ENCODE measurements at places on chromosomes 11 and 22.
A peak's percentile ranks its signal among the peaks of the same experiment; 100 is the strongest.

GRCh38 chr22:44102121-44102520, 78.0 kb downstream of the PARVB start:
- no peak for DNase-seq

DNA sequence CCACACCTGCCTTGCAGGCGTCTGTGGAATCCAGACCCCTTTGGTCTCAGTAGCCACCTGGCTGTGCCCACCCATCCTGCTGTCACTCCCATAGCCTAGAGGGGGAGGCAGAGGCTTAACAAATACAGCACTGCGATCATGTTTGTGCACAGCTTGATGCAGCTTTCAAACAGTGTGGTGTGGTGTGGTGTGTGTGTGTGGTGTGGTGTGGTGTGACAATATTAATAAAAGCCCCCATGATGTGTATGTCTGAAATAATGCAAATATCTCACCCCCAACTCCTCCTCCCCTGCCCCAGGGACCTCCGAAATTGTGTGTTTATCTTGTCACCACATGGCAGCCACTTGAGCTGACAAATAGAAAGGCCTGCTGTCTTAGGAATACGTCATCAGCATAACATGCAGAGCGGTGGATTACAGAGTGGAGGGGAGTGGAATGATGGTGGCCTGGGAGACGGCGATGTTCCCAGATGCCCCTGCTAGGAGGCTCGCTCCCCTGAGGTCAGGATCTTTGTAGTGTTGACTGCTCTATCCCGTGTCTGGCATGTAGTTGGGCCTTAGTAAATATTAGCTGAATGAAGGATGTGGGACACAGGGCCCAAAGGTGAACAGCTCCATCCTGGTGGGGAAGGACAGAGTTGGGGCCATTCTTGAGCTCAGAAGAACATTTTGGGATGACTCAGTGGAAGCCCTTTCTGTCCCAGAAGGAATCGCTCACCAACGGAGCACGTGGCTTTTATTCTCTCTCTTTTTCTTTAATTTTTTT, 2.8 kb downstream of the PDXP start:
- peak; percentile 90 for DNase-seq

GRCh38 chr22:17775781-17776465, 1.7 kb upstream of the BID start:
- DNase-seq: no peak

DNA sequence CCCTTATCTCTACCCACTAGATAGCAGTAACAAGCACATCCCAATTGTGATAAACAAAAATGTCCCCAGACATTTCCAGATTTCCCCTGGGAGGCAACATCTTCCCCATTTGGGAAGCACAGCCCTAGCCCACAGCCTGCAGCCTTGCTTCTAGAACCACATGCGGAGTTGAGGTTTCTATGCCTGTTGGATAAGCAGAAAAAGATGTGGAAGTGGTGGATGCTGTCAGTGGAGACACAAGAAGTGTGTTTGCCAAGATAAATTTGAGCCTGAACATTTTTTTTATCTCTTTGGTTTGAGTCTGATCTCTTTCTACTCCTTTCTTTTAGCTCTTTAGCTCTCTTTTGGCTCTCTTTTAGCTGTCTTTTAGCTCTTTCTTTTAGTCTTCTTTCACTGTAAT, 884.5 kb downstream of the NTM start:
- DNase-seq: no peak

DNA sequence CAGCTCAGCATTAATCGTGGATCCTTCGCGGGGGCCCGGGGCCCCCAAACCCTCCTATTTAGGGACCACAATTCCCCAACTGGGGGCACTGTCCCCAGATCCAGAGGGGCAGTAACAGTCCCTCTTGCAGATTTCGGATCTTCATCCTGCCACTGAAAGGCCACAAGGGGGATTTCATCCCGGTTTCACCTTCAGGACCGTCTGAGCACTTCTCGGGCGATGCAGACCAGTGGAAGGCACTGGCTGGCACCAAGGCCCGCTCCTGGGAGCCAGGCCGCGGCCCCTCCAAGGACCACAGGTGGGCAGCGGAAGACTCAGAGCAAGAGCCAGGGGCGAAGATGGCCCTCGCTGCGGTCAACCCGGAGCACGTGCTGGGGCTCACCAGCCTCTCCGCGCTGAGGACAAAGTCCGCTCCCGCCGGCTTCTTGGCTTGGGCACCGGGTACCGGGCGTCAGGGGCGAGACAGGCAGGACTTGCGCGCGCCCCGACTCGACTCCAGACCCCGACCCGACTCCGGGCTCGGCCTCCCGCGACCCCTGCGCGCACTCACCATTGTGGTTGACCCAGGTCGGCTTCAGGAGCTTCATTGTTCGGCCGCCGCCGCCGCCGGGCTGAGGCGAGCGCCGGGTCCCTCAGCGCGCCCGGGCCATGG, 517 bp downstream of the HIRA start:
- DNase-seq: peak; percentile 25

- DNase-seq: peak; percentile 95
Measured at GRCh38 chr11:128630367-128631230, 43.2 kb upstream of the ETS1 start.

DNA sequence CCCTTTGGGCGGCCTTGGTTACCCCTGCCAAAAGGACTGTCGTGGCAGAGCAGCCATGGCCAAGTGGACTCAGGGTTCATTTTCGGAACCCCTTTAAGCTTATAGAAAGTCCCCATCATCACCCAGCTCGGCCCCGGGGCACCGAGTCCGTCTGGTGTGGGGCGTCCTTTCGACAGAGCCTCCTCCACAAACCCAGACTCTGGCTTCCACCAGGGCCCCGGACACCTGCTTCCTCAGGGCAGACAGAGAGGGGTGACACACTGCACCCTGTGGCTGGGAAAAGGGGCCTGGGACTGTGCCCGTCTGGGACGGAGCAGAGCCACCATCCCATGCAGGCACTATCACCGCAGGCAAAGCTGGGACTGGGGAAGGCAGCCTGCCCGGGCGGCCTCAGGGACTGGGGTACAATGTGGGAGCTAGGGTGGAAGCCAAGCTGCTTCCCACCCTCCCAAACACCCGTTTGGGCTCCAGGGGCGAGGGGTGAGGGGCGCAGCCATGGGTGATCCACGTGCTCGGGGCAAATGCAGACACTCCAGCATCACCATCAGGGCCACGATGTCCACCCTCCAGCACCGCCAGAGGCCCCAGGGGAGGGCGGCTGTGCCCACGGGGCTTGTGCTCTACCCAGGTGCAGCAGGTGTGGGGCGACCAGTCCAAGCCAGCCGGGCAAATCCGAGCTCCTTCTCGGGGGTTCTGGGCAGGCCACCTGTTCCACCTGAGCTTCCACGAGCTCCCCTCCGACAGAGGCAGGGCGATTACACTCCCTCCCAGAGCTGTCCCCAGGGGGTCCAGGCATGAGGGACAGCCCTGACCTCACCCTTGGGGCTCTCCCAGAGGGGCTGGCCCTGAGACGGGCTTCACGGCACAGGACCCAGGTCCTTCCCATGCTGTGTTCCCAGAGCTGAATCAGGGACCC, 11.7 kb upstream of the MRPL23 start:
- DNase-seq: no peak

DNA sequence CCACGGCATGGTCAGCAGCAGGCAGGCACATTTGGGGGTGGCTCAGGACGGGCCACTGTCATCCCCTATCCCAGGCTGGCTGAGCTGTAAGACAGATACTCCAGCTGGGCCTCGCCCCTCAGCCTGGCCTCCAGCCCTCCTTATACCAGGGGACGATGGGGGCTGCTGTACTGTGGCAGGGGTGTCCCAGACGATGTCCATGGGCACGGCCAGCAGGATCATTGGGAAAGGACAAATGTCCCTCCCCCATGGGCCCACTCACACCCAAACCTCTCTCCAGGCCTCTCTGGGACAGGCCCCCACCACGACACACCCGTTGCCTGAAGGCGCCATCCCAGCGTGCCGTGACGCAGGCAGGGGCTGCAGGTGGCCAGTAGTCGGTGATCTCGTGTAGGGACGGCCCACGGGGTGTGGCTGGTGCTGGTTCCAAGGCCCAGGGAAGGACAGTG, 1.5 kb upstream of the IL17REL start:
- DNase-seq: no peak

DNA sequence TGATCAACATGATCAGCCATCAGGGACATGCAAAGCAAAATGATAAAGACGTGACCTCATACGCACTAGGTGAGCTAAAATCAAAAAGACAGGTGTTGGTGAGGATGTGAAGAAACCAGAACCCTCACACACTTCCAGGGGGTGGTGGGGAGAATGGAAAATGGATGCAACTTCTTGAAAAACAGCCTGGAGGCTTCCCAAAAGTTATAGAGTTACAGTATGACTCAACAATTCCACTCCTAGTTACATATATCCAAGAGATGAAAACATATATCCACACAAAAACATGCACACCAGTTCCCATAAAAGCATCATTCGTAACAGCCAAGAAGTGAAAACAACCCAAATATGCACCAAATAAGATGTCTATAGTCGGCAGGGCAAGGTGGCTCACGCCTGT, 42.1 kb upstream of the APLNR start:
- peak; percentile 49 for DNase-seq

DNA sequence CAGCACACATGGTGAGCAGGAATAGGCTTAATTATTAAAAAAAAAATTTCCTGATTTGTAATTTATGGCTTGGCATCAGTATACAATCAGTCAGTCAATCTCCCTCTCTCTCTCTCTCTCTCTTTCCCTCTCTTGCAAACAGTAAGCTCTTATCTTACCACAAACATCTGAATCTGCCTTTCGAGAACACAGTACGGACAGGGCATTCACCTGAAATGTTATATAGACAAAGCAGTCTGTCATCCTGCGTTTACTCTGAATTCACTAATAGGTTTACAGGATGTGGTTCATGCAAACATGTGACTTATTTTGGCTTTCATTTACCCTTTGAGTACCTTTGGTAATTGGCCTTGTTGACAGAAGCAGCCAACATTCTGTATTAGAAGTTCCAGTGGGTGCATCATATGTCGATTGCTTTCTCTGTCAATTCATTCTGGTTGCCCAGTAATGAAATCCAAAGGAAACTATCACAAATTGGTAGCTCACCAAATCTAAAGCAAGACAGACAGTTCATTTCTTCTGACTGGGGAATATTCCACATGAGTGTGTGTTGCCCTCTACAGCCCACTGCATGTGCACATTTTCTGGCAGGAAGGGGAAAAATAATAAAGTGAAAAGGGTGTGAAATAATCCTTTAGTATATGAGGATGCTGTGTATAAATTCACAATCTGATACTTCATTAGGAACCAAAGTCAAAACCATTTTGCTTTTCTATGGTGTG, 1058.2 kb downstream of the LRRC4C start:
- DNase-seq: no peak

DNA sequence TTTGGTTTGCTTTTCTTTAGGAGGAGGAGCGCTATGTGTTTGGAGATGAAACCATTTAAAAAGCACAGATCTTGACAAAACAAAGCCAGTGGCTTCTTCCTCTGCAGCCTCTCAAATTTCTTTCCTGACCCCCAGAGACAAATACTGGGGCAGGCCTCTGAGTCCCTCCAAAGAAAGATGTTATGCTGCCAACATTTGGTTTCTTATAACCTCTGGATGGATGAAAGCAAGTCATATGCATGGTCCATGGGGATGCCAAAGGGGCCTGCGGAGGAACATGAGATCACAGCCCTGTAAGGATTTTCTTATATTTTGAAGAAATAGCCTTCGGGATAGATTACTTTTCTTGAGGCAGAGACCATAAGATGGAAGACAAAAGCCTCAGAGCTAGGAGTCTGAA, 179.1 kb downstream of the TENM4 start:
- peak; percentile 43 for DNase-seq

DNA sequence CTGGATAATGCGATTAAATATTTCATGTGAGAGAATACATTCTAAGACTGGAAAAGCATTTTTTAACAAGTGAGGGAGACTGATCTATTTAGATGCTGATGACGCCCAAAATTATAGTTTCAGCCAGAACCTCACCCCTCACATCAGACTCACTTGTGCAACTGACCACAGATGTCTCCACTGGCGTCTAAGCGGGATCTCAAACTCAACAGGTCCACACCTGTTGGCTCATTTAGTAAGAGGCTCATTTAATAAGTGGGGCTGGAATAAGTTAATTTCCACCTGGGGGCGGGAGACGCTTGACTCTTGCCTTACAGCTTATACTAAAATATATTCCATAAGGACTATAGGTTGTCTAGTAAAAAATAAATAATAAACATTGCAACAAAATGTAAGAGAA, 47.5 kb downstream of the MORC2 start:
- no peak for DNase-seq

DNA sequence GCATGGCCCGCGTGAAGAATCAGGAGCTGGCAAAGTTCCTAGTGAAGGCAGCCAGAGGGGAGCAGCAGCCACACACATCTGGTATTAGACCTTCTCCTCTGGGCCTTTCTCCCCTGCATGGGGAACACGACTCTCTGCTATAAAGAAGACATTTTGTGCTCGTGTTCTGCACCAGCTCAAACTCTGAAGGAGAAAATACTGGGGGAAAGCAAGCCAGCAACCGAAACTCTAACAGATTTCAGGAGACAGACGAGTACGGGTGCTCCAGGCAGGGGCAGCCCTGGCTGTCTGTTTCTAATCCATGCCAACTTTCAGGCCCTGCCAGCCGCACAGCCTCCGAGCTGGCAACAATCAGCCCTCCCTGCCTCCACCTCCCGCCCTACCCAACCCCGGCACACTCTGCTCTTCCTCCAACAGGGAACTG, 296.3 kb downstream of the BRD1 start:
- DNase-seq: peak; percentile 82

DNA sequence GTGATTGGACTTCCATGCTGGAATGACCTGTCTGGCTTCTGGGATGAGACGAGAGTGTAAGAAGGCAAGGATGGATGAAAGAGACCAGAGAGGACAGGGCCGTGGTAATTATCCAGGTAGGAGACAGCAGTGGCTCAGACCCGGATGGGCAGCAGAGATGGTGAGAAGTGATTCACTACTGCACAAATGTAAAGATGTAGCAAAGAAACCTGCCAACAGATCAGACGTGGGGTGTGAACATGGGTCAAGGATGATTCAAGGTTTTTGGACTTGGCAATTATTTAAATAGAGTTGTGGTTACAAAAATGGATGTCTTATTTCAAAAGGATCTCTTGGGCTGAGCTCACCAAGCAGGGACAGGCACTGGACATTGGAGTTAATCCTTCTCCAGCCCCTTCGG, 32.7 kb downstream of the RIBC2 start:
- DNase-seq: no peak

GRCh38 chr11:86592047-86592591, 80.3 kb downstream of the ME3 start:
- no peak for DNase-seq

GRCh38 chr11:38191101-38191500, 1593.1 kb upstream of the RAG2 start:
- DNase-seq: no peak

GRCh38 chr22:27799015-27799826, 2.3 kb downstream of the MN1 start:
- peak; percentile 57 for DNase-seq

Data from tongue (tissue), 3 donors.